ENCODE measurements at places on chromosomes 5 and 9. TPM values are rescaled to one million over a fixed set of nuclear protein-coding genes. Genes with fewer than 3 reads are reported as not detected.

The XRCC4 gene
- total RNA-seq = 20.4 TPM

GRCh38 chr5:151721812-151722391 is 35.2 kb upstream of the SPARC start:
- DNase-seq = no peak

The SYNPO gene
- not detected for total RNA-seq

DNA sequence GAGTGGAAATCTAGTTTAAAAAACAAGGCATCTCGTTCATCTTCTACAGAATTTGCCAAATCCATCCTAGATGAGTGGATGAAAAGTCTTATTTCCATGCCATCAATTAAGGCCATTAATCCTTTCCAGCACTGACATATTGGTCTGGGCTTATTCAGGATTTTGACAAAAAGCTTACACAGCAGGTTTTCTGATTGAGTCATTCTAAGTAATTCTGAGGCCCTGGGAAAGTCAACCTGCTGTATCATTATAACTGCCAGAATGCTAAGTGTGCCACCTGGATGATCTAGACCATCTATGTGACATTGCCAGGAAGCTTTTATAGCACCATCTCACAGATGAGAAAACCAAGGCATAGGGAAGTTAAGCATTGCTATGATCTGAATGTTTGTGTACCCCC is 132.1 kb upstream of the MAP3K1 start:
- DNase-seq = no peak

DNA sequence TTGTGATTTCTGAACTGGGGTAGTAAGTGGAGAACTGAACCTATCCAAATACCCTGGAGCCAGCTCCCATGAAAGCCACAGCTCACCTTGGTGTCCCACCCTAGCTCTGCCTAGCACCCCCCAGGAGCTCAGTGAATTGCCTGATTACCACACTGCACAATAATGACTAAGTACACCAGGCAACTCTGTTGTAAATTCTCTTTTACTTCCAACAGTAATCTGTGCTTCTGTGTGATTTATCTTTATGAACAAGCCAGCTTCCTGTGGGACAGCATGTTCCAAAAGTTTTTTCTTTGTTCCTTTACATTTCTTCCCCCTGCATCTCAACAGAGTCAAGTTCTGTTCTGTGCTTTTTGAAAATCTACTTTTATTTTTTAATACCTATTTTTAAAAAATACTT is 22.1 kb upstream of the GRPEL2 start:
- DNase-seq = no peak

The PDLIM4 gene
- 1.8 TPM for total RNA-seq

All from SK-MEL-5 (cell line).